ENCODE measurements at places on chromosomes 11 and 22. TPM values are rescaled to one million over a fixed set of nuclear protein-coding genes. Genes with fewer than 3 reads are reported as not detected.

Gene MS4A3
- not detected for total RNA-seq

Gene PYGM
- not detected for total RNA-seq

Gene FGF4
- total RNA-seq = not detected

Gene ZP1
- total RNA-seq = 5.3 TPM

Gene CEND1
- total RNA-seq = 2.8 TPM

Gene NCR3LG1
- total RNA-seq = 5.1 TPM

Gene MICAL2
- total RNA-seq = 182 TPM

Gene OR5T2
- total RNA-seq = not detected

Gene C11orf21
- total RNA-seq = not detected

DNA sequence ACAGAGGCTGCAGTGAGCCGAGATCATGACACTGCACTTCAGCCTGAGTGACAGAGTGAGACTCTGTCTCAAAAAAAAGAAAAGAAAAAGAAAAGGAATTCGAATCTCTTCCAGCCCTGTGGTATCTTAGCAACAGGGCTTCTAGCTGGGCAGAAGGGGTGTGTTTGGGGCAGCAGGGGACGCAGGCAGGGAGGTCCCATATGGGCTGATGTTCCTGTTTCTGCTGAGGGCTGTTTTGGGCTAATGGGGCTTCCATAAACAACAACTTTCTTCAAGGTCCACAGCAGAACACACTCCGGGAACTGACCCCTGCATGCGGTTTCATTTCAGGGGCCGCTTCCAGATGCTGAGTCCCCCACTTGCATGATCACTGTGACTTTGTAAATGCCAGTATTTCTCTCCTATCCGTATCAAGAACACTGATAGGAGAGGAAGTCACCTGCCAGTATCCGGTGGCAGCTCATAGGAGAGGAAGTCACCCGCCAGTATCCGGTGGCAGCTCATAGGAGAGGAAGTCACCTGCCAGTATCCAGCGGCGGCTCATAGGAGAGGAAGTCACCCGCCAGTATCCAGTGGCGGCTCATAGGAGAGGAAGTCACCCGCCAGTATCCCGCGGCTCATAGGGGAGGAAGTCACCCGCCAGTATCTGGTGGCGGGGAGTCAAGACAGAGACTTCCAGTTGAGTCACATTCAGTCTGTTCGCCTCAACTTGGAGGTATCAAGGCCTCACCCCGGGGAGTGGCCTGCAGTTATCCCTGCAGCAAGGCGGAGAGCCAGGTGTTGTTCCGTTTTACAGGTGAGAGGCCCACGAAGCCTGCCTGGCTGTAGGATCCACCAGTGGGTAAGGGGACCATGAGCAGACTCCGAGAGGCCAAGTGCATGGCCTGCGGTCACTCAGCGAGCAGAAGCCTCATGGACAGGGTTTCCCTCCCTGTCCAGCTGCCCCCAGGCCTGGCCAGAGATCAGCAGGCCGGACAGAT, 8.3 kb upstream of the FGF19 start:
- DNase-seq = no peak

GRCh38 chr11:6703247-6704063, 20.3 kb upstream of the MRPL17 start:
- peak; percentile 88 for DNase-seq

- DNase-seq = peak; percentile 40
Measured at GRCh38 chr22:19446603-19447329, 745 bp downstream of the C22orf39 start.

DNA sequence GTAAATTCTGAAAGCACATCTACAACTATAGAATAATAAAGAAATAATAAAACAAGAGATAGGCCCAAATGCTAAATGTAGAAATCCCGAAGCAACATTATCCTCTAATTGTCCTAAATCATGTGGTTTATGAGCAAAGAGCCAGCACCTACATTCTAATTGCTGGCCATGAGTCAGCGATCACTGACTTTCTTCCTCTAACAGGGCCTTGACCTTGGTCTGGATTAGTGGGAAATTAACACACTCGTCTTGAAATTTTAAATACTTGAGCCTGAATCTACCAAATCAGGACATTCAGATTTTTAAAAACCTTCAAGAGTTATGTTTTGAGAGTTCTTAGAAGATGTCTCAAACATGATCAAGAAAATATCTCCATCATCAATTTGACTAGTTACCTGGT, 727.6 kb downstream of the METTL15 start:
- peak; percentile 65 for DNase-seq

- DNase-seq = no peak
Measured at GRCh38 chr11:8773916-8774539, 91.4 kb downstream of the RPL27A start.

- no peak for DNase-seq
Measured at GRCh38 chr11:62654297-62654696, 1.2 kb upstream of the INTS5 start.

DNA sequence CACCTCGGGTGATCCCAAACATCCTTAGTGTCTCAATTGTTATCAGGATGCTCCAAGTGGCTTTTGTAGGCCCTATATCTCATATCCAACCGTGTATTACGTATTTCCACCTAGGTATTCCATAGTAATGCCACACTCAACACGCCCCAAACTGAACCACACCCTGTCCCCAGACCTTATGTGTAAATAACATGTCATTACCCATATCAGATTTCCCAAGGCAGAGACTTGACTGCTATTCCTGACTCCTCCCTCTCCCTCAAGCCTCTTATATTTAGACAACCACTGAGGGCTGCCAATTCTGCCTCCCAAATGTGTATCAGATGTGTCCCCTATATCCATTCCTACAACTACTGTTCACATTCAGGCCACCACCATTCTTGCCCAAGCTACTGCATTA, 132.8 kb upstream of the NCAM1 start:
- DNase-seq = no peak

- DNase-seq = peak; percentile 38
Measured at GRCh38 chr11:77668760-77669159, 31.2 kb upstream of the CLNS1A start.

DNA sequence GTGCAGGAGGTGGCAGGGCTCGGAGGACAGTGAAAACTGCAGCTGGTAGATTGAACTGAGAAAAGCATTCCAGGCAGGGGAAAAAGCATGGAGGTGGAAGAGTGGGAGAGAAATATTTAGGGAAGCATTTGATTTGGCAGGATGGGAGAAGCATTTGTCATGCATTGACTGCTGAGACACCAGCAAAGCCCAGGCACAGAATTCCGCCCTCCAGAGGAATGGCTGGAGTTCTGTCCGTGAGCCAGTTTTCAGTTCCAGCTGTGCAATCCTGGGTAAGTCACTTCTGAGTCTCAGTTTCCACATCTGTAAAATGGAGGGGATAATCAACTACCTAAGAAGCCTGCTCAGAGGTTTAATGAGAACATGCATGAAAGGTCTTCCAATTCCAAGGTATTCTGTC, 4.3 kb upstream of the TSKU start:
- no peak for DNase-seq

GRCh38 chr11:73715541-73715940, 45.3 kb downstream of the RAB6A start:
- no peak for DNase-seq

- no peak for DNase-seq
Measured at GRCh38 chr11:44968510-44968909, 17.8 kb upstream of the TP53I11 start.

- DNase-seq = peak; percentile 66
Measured at GRCh38 chr11:118996926-118997626, 862 bp upstream of the CENATAC start.

- DNase-seq = peak; percentile 36
Measured at GRCh38 chr11:73818846-73819245, 31.2 kb downstream of the MRPL48 start.

DNA sequence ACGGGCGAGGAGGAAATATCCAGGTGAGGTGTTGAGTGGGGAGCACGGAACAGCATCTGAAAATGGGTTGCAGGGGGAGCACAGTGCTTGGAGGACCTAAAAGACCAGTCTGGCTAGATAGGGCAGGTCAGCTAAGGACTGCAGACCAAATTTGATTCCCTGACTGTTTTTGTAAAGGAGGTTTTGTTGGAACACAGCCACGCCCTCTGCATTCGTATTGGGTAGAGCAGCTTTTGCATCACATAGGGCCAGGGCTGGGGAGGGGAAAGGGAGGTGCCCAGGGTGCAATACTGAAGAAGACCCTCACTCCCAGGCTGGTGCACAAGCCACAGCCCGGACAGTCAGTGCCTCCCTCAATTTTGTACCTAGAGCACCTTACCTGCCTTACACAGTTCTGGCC, 286.8 kb downstream of the KIRREL3 start:
- no peak for DNase-seq

- no peak for DNase-seq
Measured at GRCh38 chr11:65777241-65777640, 3.5 kb downstream of the AP5B1 start.

DNA sequence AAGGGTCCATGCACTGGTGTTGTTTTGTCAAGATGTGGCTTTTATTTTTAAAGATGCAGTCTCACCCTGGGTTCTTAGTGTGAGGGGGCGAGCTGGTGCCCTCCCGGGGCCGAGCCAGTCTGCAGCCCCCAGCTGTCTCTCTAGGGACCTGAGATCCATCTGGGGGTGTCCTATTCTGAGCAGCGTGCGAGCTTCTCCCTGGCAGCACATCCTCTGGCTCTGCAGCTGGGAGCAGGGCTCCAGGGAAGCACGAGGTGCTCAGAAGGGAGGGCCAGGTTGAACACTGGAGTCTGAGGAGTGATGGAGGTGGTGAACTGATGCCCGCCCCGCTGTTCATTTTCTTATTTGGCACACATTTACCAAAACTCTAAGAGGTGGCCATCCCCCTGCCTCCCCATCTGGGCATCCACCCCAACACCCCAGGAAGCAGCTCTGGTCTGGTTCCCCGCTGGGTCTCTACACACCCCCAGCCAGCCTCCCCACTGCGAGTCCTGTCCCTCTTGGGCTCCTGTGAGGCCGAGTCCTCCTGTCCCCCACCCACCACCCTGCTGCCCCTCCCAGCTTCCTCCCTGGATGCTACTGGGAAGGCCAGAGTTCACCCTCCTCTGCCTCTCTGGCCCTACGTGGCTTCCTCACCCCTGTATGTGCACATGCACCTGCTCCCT, 956.4 kb downstream of the BRD1 start:
- no peak for DNase-seq

- peak; percentile 78 for DNase-seq
Measured at GRCh38 chr11:17208257-17208999, 642 bp upstream of the PIK3C2A start.

- DNase-seq = peak; percentile 54
Measured at GRCh38 chr11:47506795-47507562, 46.0 kb downstream of the CELF1 start.

- DNase-seq = peak; percentile 19
Measured at GRCh38 chr11:108405706-108406105, 61.6 kb downstream of the C11orf65 start.

DNA sequence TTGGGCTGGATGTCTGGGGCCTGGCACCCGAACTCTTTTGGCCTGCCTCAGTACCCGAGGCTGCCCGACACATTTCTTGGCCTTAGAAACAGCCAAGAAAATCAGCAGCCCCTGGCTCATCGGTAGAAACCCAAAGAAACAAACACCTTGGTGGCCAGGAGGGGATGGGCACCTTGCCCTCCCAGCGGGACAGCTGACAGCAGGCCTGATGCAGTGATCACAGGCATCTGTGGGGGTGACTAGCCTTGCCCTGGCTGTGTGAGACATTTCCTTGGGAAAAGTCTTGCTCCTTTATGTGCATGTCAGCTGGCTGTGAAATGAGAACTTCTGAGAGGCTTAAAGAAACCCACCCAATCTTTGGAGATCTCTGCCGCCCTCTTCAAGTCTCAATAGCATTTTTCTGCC, 60.9 kb downstream of the SMIM38 start:
- peak; percentile 38 for DNase-seq

GRCh38 chr11:75462117-75462653, 29.2 kb upstream of the KLHL35 start:
- no peak for DNase-seq

DNA sequence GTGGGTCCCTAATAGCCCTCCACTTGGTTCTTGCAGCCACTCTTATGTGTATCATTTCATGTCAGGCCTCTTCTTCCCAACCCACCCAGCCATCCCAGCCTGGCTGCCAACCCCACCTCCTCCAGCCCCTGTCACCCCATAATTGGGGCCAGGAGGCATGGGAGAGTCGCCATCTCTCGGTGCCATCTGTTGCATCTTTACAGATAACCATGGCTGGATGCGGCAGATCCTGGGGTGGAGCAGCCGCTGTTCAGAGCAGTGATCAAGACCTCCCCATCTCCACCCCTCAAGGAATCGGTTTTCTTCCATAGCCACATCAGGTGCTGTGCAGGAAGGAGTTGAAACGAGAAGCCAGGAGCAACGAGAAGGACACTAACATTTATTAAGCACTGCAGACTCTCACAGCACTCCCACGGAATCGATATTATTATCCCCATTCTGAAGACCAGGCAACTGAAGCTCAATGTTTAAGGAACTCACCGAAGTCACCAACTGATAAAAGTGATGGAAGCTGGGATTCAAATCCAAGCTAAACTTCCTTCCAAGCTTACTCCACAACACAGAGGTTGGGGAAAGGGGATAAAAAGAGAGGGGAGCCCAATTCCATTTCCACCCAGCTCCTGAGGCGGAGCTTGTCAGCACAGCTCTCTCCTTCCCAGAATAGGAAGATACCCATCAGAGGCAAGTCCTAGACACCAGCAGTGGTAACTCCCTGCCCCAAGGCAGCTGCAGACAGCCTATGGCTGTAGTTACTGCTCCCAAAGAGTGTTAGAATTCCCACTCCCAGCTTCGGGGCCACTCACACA, 2.7 kb downstream of the SLC43A1 start:
- DNase-seq = peak; percentile 9

GRCh38 chr22:37184380-37184755, 3.7 kb downstream of the C1QTNF6 start:
- no peak for DNase-seq

GRCh38 chr11:36243641-36244040, 45.6 kb downstream of the COMMD9 start:
- no peak for DNase-seq

GRCh38 chr11:131790586-131790985, 420.2 kb downstream of the NTM start:
- DNase-seq = peak; percentile 40

- no peak for DNase-seq
Measured at GRCh38 chr11:131746201-131746600, 375.8 kb downstream of the NTM start.

DNA sequence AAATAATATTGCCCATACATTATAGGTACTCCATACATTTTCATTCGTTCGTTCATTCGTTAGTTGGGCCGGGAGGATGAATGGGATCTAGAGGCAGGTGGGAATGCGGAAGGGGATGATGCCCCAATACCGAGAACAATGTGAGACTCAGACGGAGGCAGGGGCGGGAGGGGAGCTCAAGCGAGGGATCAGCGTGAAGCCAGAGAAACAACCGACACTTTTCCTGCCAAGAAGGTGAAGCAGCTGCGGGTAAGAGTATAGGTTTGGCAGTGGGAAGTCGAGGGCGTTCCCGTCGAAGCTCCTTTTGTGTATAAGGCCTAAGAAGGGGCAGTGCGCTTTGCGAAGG, 1.1 kb upstream of the ARHGEF17 start:
- no peak for DNase-seq

DNA sequence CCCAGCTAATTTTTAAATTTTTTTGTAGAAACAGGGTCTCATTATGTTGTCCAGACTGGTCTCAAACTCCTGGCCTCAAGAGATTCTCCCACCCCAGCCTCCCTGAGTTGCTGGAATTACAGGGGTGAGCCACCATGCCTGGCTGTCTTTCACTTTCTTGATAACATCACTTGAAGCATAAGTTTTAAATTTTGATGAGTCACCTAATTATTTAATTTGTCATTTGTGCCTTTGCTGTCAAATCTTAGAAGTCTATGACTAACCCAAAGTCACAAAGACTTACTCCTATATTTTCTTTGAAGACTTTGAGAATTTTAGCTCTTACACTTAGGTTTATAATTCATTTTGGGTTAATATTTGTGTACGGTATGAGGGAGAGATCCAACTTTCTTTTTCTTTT, 14.5 kb upstream of the MSANTD2 start:
- DNase-seq = no peak
